ENCODE measurements at places on chromosomes 16 and 17.

GRCh38 chr17:33520426-33521330, 227.6 kb upstream of the ASIC2 start:
- no peak for DNase-seq

- DNase-seq: no peak
Measured at GRCh38 chr16:57527027-57527426, 9.3 kb downstream of the CCDC102A start.

DNA sequence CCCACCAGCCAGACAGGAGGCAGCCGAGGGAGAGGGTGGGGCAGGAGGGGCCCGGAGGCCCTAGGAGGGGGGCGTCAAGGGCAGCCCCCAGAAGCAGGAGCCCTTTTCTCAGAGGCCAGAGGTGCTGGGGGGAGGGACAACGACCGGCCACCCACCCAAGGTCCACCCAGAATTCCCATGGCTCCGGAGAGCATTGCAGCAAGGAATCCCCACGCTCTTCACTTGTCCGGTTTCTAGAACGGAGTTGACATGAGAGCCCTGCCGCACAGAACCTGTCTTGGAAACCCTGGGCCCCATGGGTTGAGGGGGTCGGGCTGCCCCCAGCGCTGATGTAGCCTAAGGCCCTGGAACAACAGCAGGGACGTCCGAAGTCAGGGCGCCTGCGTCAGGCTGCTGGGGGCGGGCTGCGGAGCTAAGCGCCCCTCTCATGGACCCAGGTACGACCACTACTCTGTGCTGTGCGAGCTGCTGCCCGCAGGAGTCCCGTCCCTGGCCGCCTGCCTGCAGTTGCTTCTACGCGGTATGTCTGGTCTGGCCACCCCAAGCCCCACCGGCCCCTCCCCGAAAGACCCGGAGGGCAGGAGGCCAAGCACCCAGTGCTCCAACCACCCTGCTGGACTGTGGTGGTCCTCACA, 11.2 kb downstream of the CYBC1 start:
- no peak for DNase-seq

- DNase-seq: no peak
Measured at GRCh38 chr17:74151551-74152315, 51.7 kb upstream of the RPL38 start.

DNA sequence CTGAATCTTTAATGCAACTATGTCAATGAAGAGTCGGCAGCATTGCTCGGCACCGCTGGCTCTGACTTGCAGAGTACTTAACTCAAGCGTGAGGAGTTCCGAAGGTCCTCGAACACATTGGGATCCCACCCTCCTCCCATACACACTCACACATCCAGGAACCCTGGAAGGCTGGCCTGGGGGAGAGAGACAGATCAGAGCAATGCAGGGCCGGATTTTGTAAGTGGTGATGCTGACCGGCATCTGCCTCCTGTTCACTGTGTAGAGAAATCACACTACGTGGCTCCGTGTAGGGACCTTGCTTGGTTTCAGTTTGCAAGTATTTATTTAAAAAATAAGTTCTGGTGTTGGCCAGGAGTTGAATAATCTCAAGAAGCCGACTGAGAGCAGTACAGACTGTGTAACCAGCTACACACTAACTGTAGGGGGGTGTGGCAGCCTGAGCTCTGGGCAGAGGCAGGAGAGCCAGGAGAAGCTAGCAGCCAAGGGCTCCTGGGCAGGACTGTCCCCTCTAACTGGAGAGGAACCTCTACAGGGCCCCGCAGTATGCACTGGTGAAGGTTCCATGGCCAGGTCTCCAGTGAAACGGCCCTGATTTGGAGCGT, 190.2 kb upstream of the TNRC6C start:
- DNase-seq: no peak

- DNase-seq: no peak
Measured at GRCh38 chr16:6247775-6248174, 1084.9 kb upstream of the RBFOX1 start.

GRCh38 chr16:79653373-79653891, 52.9 kb upstream of the MAF start:
- DNase-seq: no peak

- no peak for DNase-seq
Measured at GRCh38 chr17:6534846-6535514, 21.4 kb downstream of the PITPNM3 start.

DNA sequence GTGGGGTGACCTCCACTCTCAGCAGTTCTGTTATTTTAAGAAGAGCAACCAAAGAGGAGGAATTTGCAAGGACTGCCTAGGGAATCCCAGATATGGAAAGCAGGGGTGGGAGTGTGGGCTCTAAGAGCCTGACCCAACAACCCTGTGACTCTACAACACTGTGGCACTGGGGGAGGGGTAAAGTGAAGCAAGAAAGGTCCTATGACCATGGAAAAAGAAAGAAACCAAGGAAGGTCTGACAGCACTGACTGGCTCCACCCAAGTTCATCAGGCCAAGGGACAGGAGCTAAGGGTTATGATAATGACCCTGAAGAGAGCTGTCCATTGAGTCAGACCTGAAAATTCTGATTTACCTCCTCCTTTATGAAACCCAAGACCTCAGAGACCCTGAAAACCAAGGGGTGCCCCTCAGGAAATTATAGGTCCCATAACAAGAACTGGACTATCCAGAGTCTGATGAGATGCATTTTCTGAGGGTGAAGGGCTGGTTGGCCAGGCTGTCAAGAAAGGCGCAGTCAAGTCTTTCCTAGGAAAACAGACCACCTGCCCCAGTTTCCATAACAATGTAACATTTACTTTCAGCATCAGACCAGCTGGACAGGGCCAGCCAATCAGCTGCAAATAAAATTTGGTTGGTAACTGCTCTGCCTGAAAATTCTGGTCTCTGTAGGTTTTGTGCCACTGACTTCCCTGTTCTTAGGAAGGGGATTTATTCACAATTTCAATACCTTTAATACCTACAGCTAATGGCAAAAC, 53.8 kb upstream of the MTMR4 start:
- no peak for DNase-seq

DNA sequence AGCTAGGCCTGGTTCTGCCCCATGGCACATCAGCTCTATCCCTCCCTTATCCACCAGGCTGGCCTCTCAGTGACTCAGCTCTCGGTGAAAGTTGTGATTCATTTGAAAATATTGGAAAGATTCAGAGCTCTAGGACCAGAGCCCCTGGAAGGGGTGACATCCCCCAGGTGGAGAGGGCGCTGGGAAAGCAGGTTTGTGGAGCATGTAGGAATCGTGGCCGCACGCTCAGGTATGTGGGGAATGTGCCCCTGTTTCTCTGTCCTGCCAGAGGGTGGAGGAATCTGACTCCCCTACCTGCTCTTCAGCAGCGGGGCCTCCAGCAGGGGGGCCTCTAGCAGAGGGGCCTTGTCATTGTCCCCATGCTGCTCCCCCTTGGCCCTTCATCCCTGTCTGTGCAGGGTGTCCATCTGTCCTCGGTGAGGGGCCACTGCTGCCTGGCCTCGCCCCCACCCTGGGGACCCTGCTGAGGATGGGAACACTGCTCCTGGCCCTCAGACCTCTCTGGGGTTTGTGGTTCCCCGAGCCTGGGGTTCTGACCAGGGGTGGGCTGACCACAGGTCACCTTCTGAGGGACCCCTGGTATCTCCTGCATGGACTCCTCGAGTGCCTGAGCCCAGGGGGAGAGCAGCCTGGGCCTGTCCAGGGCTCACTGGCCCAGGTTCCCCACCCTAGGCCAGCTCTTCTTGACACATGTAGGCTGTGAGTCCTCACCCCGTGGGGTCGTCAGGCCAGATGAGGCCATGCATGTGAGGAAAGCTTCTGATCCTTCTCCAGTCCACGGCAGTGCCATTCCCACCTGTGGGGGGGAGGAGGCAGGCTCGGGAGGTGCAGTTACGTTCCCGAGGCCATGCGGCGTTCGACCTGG, 47.5 kb downstream of the NT5M start:
- DNase-seq: peak; percentile 8

DNA sequence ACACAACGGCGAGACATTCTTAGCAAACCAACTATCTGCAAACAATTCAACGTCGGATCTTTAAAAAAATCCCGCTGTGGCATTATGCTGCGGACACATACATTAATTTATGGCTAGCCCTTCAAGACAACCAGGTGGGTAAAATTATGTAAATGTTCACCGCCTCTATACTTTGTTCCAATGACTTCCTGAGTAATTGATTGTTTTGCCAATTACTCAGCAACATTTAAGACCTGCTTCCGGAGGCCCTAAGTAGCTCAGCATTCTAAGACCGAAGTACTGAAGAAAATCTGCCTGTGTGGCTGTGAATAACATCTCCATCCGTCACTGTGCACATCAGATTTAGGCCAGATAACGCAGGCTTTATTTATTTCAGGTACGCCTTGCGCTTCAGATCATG, 23.3 kb downstream of the QPRT start:
- DNase-seq: no peak

GRCh38 chr17:5640726-5641125, 56.4 kb upstream of the NLRP1 start:
- DNase-seq: no peak

DNA sequence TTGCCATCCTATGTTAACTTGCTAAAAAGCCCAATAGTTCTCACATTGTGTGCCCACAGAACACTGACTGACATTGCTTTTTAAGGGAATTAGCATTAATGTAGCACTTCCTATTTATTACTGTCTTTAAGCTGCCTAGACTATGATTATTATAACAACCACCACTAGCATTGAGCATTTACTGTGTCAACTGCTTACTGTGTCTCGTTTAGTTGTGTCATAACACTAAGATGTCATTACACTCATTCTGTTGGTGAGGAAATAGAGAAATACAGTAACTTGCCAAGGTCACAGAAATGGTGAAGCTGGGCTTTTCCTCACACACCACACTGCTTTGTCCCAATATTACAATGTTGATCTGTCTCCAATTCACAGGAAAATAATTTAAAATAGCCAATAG, 30.2 kb downstream of the TRIM25 start:
- DNase-seq: no peak

GRCh38 chr17:77281904-77282367, 141.2 kb downstream of the SEC14L1 start:
- no peak for DNase-seq

GRCh38 chr17:68981288-68981687, 26.1 kb upstream of the ABCA8 start:
- DNase-seq: no peak

All from non-pigmented ciliary epithelial cell (primary cell).